ENCODE measurements at places on chromosomes 6 and 20.
A peak's percentile ranks its signal among the peaks of the same experiment; 100 is the strongest.

DNA sequence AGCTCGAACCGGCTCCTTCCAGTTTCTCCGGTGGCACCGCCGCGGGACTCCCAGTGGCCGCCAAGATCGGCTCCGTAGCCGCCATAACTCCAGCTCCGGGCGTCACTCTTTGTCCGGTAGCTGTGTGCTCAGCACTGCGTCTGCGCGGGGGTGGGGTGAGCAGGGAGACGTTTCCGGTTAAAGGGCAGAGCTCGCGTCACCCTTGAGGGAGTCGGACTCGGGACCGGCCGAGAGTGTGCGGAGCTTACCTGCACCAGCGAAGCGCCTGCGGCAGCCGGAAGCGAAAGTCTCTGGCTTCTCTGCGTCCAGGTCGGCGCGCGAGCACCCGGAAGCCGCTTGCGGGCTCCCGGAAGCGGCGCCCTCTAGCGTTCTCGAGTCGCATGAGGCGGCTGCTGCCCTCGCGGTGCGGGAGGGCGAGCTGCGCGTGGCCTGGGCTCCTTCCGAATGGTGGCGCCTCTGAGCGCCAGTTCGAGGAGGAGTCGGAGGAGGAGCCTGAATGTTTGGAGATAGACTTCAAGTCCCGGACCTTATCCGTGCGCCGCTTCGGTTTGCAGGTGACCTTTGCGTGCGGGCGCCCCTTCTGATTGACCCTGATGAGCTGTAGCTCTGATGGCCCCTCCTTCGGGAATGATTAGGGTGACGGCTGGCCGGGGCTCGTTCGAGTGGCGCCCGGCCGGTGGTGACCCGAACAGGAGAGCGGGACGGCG, at the start of gene SCAND1:
Gene SCAND1, minus strand, starts transcription at position 303 of the 707 bp plus-strand sequence. Its CDS starts 218 bp downstream, at position 85.
- DNase-seq, result peak; percentile 82

DNA sequence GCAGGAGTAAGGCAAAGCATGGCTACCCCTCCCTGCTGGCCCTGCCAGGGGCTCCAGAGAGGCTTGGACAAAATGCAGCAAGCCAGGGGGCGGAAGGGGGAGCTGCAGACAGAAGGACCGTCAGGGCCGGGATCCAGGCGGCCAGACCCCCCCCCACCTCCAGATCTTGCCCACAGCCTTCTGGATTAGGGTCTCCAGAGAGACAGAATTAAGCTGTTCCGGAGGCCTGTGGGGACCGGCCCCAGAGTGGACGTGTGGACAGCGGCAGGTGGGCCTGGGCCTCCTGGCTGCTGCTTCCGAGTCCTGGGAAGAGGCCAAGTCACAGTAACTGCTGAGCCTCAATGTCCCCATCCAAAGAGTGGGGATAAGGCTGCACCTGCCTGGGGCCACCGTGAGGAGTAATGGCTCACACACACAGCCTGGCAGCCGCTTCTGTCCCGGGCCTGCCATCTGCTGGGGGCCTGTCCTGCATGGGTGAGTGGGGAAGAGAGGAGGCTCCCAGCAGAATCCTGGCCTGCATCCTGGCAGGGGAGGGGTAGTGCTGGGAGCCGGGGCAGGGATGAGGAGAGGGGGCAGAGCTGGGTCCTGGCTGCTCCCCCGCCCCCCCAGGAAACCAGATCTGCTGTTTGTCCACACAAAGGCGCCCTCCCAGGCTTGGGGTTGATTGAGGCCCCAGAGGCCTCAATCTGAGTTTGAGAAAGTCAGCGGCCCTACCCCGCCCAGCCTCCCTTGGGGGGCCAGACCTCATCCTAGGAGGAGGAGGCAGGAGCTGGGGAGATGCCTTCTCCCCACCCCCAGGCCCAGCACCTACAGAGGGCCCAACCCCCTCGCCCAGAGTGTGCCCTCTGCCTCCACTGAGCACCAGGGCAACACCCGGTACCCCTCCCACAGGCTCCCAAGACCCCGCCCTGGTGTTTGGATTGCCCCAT, 3.9 kb downstream of the LAMA5 start:
- peak; percentile 86 for DNase-seq

GRCh38 chr20:33267701-33268100, 15.3 kb upstream of the BPIFB1 start:
- DNase-seq, result no peak

DNA sequence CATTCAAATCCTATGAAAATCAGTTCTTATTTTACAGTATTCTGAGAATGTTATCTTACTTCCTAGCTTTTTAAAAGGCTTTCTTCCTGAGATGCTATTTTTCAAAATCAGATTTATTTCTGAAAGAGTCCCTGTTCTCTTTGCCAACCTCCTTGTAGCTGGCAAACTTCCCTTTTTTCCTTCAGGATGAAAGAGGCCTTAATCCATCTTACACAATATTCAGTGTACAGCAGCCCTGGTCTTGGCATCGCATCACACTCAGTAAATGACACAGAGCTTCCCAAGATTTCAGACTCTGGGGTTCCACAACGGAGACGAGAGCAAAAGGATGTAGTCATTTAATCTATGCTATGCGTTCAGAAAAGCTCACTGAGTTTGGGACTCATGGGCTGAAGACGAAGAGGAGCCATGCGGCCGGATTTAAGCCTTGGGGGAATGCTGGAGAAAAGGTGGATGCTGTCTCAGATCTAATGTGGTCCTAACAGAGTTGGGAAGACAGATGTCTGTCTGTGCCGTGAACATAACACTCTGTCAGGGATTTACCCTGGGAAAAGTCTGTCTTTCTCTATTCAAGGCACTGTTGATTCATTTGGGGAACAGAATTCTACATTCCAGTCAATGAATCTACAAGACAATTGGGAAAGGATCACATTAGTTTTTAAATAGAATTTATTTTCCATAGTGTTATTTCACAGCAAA, 616.4 kb upstream of the AGPAT4 start:
- no peak for DNase-seq

DNA sequence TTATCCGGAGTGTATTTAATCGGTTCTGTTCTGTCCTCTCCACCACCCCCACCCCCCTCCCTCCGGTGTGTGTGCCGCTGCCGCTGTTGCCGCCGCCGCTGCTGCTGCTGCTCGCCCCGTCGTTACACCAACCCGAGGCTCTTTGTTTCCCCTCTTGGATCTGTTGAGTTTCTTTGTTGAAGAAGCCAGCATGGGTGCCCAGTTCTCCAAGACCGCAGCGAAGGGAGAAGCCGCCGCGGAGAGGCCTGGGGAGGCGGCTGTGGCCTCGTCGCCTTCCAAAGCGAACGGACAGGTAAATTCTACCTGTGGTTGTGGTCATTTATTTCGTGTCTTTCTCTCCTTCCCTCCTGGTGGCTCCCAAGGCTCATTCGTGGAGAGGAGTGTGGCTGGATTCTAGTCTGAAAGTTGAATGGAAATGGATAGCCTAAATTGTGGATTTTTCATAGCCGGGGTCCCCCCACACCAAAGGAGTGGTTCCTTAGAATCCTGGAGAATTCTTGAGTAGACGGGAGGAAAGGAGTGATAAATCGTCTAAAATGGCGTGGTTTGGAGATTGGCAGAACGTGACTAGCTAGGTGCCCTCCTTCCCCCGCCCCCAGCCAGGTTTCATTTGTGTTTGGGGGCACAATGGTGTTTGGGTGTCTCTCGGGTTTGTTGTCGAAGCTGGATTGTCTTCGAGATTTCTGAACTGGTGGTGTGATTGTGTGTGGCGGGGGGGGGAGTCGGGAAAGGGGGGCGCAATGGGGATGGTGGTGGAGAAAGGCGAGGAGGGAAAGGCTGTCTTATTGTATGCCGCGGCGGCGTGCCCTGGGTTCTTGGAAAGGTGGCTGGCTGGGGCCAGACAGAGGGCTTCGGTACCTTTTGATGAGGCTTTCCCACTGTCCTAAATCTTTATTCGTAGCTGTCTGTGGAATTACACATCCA, 673 bp downstream of the MARCKS start:
- peak; percentile 49 for DNase-seq

DNA sequence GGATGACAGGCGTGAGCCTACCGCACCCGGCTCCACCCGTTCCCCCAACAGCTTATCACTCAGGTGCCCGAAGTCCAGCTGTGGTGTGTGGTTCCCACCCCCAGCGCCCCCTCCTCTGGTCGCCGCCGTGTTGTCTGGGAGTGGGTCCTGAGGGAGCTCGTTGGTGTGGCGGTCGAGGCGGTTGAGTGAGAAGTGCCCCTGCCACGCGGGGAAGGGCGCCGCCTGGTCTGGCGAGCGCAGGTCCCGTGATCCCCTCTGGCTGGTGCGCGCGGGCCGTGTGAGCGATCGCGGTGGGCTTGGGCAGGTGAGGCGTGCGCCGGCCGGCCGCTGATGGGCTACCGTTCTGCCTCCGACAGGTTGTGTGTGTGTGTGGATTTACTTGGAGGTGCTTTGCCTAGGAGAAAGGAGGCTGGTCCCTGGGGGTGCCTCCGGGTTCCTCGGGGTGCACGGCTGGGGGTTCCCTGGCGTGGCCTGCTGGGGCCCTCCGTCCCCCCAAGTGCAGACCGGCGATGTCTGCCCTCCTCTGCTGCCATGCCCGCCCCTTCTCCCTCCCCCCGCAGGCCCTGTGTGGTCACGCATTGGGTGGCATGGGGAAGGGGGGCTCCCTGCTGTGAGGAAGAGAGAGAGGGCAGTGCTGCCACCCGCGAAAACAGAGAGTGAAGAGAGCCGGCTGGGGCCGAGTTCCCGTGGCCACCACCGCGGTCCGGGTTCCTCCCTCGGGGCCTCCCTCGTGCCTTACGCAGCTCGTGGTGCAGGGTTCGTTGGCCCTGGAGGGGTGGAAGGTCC, 336.0 kb upstream of the DEFB115 start:
- DNase-seq, result no peak

DNA sequence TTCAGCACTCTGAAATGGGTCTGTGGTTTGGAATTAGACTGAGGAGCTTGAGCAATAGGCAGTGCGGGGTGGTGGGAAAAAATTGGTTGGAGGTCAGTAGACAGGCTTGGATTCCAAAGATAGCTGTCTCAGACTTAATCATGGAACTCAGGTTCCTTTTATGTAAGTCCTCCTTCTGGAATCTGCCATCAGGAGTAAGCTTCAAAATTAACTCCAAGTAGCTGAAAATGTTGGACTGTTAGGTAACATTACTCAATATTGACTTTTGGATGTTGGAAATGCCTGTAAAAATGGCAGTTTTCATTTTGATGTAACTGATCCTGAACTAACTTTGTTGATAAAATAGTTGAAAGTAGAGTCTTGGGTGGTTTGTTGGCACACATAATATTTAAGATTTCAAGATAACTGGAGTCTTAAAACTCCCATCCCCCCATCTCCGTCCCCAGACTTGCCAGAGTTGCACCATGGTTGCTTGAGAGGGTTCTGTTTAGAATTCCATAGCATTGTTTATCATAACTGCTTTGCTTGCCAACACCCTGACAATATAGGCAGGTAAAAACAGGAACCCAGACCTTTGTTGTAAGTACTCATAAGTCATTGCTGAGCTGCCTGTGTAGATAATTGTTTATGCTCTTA, 83.0 kb downstream of the PHF20 start:
- DNase-seq, result no peak

DNA sequence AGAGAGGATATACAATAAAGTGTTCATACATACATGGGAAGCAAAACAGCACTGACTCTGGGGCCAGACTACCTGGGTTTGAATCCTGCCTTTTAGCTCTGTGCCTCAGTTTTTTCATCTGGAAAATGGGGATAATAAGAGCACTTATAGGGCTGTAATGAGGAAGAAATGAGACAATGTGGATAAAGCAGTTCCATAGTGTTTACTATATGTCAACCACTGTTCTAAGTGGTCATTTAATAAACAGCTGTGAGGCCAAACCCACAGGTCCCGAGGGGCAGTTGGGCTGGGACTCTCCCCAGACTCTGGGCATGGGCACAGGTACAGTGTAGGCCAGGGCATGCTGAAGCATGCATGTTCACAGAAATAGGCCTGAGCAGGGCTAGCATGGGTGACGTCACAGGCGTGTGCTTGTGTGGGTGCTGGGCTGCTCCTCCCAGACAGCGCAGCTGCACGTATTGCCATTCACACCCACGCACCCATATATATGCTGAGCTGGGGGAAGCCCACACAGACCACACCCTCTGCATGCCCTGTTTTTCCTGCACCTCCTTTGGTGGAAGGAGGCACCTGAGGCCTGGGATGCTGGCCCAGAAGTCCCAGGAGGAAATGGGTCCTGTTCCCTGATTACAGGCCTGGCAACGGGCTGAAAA, 3.5 kb upstream of the PLCG1 start:
- DNase-seq, result no peak

DNA sequence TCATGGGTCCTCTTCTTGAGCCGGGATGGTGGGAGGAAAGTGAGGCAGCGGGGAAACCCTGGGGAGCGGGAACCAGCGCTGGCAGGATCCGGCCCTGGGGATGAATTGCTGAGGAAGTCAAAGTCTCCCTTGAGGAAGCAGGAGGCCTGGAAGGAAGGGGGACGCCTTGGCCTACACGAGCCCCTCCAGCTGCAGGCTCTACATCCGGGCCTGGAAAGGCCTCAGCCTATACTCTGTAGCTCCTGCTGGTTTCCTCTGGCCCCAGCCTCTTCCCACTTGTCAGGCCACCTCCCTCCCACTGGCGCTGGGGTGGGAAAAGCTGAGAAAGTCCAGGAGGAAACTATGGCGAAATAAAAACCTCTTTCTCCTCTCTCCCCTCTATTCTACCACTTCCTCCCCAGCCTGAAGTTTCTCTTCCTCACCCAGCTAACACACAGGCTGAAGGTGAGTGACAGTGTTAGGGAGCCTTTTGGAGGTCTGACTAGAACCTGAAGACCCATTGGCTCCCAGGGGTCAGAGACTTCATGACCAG, 14.9 kb downstream of the TREML2 start:
- DNase-seq, result no peak

DNA sequence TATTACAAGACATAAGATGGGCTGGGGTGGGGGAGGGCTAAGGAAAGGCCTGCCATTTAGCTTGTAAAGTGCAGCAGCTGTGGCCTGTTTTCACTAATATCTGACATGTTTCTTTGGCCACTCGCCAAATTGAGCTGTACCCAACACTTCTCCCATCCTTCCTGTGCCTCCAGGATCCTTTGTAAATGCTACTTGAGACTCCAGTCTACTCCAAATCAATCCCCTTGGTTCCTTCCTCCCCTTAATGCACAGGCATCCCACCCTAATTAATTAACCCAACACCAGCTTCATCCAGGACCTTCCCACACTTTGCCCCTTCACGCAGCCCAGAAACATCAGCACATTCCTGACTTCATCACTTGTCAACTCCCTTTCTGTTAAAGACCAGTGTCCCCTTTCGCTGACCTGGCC, 55.0 kb upstream of the TCF21 start:
- no peak for DNase-seq

GRCh38 chr6:150683320-150683719, 83.6 kb downstream of the PLEKHG1 start:
- DNase-seq, result no peak

DNA sequence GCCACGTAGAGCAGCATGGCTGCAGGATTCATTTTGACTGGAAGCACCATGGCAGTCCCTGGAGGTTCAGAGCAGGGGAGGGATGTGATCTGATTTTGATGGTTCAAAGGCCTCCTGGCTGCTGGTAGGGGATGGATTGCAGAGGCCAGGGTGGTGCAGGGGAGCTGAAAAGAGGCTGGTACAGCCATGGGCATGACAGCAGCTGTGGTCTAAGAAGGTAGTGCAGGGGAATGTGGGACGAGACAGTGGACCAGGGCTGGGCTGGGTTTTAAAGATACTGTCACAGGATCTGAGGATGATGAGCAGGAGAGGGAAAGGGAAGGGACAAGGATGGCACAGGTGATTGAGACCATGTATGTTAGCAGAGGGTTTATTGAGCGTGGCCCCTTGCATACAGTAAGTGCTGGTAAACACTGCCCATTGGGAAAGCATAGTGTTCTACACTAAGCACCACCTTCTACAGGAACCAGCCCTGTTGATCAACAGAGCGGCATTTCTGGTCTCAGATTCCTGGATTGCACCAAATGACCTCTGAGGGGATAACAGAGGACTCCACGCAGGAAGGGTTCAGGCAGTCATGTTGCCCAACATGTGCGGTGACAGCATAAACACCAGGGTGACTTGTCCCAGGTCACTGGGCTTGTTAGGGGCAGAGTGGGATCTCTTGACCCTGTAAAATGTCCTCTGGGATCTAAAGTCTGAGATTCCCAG, 14.5 kb upstream of the SIRPA start:
- no peak for DNase-seq
